ENCODE measurements at places on chromosomes 13 and 19. TPM values are rescaled to one million over a fixed set of nuclear protein-coding genes. Genes with fewer than 3 reads are reported as not detected.

DNA sequence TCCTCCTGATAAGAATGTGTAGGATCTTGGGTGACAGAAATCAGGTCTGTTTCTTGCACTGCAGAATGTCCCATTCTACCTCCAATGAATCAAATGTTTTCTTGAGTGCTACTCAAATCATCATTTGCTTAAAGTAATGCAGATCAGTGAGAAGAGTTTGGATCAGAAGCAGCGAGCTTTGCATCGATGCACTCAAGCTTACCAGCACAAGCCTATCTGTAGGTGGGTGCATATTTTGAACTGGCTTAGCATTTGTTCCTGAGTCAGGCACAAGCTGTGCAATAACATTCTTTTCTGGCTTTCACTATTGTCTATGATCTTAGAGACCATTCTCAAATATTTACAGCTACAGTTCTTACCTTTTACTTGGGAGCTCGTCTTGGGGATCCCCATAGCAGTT lies 109.5 kb downstream of the UBL3 start:
- DNase-seq = no peak

- no peak for DNase-seq
Measured at GRCh38 chr19:14558370-14559066, 13.3 kb downstream of the NDUFB7 start.

DNA sequence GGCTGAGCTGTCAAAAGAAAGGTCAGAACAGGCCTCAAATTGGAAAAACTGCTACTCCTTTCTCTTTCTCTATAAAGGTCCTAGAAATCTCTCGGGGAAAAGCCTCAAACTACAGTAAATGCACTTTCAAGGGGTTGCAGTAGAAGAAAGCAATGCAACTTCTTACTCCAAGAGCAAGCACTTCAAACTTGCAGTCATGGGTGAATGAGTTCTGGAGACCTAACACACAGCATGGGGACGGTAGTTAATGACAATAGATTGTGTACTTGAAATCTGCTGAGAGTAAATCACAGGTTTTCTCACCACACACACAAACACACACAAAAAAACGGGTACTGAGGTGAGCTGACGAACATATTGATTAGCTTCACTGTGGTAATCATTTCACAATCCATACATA lies 11.8 kb downstream of the TUBGCP3 start:
- DNase-seq = no peak

DNA sequence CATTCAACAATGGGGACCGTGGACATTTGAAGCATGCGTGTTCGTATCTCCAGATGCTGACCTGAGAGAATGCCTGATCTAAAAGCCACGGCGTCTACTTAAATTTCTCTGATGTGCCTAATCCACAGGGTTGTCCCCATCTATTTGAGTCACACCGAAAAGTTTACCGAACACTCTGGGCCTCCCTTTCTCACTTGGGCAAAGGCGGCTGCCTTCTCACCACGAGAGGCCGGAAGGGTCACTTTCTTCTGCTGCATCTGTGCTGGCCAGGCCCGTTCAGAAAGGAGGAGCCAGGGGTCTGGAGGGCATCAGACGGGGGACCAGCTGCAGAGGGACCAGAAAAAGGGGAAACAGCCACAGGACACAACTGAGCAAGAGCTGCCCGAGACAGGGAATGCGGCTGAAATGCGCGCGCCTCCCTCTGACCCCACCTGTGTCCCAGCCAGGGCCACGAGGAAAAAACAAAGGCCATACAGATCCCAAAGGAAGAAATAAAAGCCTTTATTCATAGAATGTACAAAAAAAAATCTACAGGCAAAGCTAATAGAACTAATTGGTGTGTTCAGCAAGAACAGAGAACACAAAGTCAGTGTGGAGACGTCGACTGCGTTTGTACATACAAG lies 71.3 kb upstream of the C13orf46 start:
- no peak for DNase-seq

- no peak for DNase-seq
Measured at GRCh38 chr13:65843314-65843731, 1386.8 kb downstream of the PCDH9 start.

DNA sequence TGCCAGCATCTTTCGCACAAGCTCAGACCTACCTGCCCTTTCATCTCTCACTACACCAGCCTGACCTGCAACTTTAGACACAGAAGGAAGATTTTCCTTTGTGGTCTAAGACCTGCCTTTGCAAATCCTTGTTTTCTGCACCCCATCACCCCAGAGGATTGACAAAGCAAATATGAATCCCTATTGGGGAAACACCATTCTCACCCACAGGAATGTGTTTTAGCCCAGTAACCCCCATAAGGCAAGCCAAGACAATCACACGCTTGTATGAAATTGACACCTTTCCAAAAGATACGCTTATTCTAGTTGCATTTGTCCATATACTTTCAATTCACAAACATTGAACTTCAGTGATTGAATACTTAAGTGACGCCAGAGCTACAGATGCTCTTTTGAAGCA lies 55.7 kb downstream of the SPATA13 start:
- no peak for DNase-seq

- no peak for DNase-seq
Measured at GRCh38 chr13:76772241-76772640, 114.0 kb downstream of the KCTD12 start.

GRCh38 chr19:48878196-48879024 lies 6.2 kb downstream of the PPP1R15A start:
- no peak for DNase-seq

DNA sequence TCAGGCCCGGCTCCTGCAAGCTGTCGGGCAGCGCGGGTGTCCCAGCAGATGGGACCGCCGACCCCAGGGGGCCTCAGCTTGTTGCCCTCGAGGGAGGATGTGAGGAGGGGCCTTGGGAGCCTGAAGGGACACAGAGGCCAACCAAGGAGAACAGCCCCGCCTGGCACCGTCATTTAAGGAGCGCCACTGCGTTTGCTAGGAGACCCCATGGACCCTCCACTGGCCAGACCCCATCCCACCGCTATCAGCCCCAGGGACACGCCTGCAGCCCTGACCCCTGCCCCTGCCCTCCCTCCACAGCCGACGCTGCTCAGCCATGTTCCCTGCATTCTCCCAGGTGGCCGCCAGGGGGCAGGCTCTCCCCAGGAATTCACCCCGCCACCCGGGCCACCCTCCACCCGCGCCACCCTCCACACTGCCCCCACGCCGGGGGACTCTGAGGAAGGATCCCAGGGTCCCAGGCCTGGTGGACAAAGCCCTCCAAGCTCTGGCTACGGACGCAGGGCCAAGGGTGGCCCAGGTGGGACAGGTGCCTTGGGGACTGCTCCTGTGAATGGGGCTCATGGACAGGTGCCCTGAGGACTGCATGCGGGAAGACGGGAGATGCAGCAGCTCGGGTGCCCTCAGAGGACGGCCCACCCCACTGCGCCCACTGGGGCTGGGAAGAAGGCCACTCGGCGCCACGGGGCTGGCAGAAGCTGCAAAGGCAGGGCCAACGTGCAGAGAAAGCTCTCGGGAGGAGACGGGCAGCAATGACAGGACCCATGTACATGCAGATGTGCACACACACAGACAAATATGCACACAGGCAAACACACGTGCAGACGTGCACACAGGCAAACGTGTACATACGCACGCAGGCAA lies 34.4 kb downstream of the PIP5K1C start:
- DNase-seq = no peak

GRCh38 chr19:48784527-48784926 lies 26.3 kb downstream of the BCAT2 start:
- DNase-seq = no peak

DNA sequence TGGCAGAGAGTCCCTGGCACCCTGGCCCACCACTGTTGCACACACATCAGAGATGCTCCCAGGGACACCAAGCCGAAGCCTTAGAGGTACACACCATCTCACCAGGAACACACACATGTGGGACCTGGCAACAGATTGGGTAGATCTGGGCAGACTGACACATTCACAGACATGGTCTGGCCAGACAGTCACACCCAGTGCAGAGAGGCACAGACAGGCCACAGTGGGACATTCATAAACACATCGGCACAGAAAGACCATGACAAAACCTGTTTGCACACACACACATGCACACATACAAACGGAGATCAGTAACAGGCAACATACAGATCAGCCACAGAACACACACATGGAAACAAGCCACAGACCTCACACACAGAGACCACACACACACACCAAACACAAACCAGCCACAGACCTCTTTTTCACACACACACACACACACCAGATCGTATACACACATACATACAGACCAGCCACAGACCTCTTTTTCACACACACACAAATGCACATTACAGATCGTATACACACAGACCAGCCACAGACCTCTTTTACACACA lies 6.3 kb upstream of the JUNB start:
- no peak for DNase-seq

WBP4 gene
- 10.5 TPM for total RNA-seq

GSX1 gene
- total RNA-seq = not detected

CYP2A7 gene
- not detected for total RNA-seq

ETV2 gene
- 0.50 TPM for total RNA-seq

Data from HT1080 (cell line).